ENCODE measurements at places on chromosomes 2 and 18.
A peak's percentile ranks its signal among the peaks of the same experiment; 100 is the strongest.

GRCh38 chr2:88099798-88100488, 27.9 kb downstream of the FABP1 start:
- DNase-seq, result peak; percentile 10

GRCh38 chr2:1750933-1751766, 6.8 kb upstream of the PXDN start:
- peak; percentile 42 for DNase-seq

DNA sequence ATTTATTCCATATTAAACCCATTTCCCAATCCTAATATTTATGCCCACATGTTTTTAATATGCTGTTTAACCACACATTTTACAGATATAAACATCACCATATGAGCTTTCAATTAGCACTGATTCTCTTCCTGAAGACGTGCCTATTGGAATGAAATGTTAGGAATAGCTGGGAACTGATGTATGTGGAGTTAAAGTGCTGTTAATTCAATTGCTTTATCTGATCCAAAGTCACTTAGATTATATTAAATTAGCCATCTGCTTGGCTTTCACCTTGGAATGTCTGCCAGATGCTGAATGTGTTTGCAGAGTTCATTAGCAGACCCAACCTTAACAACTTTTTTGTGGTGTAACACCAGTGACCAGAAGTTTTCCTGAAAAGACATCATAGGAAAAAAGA, 942.9 kb upstream of the KLHL29 start:
- DNase-seq, result no peak

DNA sequence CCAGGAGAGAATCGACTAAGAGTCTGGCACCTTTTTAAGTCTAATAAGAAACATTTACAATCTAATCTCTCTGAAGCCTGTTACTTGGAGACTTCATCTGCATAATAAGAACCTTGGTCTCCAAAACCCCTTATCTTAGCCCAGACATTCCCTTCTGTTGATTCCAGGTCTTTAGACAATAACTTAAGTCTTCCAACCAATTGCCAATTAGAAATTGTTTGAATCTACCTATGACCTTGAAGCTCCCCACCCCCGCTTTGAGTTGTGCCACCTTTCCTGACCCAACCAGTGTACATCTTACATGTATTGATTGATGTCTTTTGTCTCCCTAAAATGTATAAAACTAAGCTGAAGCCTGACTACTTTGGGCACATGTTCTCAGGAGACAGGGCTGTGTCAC, 49.5 kb upstream of the DTNA start:
- DNase-seq, result no peak

GRCh38 chr2:220419647-220420046, 792.2 kb downstream of the SLC4A3 start:
- DNase-seq, result no peak

- peak; percentile 34 for DNase-seq
These were observed 88.7 kb upstream of the CXCR4 start for GRCh38 chr2:136206613-136207012.

GRCh38 chr2:14513903-14514302, 118.6 kb upstream of the LRATD1 start:
- DNase-seq, result no peak

DNA sequence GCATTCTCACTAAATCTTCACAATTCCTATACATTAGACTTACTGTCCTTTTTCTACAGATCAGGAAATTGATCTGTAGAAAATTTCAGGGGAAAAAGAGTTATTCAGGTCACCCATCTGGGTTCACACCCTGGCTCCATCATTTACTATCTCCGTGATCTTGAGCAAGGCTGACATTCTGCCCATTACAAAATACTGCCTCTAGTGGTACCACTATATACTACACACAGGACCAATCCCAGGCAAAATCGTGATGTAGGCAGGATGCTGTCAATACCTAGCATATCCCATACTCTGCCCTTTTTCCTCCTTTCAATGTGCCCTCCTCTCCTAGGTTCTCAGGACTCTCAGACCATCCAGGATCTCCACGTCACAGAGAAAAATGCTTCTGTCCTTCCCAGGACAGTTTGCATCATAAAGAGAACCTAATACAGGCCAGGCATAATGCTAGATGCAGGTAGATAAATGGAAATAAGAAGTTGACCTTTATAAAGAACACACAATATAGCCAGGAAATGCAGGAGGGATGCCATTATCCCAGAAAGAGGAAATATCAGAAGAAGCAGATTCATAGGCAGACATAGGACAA, 101.9 kb downstream of the CDH20 start:
- DNase-seq, result no peak

GRCh38 chr2:203733684-203734083, 27.2 kb downstream of the CD28 start:
- DNase-seq, result no peak

GRCh38 chr2:9975805-9976447, 24.4 kb downstream of the GRHL1 start:
- DNase-seq, result no peak

DNA sequence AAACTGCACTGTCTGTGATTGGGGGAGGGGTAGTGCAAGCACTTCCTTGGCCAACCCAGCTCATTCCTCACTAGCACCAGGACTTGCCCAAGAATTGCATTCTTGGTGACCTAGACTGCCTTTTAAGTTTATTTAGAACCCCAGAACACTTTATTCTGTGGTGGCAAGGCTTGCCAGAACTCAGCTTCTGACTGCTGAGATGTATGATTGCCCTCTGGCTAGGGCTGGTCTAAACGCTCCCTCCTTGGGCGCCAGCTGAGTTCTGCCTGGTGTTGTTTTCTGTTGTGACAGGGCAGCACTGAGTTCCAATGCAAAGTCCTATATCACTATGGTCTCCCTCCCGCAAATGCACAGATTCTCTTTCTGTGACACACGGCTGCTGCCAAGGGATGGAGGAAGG, 247.7 kb downstream of the ZNF385B start:
- DNase-seq, result no peak

DNA sequence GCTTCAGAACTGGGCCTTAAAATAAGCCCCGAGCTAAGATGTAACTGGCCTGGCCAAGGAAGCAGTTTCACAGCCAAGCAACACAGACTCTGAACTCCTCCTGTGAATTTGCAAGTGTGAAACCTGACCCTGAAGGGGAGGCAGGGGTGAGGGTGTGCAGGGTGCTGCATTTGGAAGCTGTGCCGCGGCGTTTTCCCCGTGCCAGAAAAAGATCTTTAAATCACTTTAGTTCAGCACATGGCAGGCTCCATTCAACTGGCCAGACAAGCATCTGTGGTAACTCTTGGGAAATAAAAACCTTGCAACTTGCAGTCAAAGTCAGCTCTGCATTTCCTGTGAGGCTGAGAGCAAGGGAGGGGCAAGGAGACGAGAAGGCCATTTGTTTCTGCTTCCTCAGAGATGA, 209.3 kb upstream of the SOX11 start:
- peak; percentile 41 for DNase-seq
